ENCODE measurements at places on chromosomes 1 and 21.
A peak's percentile ranks its signal among the peaks of the same experiment; 100 is the strongest.

GRCh38 chr1:230857822-230858221 lies 10.5 kb downstream of the C1orf198 start:
- no peak for DNase-seq

DNA sequence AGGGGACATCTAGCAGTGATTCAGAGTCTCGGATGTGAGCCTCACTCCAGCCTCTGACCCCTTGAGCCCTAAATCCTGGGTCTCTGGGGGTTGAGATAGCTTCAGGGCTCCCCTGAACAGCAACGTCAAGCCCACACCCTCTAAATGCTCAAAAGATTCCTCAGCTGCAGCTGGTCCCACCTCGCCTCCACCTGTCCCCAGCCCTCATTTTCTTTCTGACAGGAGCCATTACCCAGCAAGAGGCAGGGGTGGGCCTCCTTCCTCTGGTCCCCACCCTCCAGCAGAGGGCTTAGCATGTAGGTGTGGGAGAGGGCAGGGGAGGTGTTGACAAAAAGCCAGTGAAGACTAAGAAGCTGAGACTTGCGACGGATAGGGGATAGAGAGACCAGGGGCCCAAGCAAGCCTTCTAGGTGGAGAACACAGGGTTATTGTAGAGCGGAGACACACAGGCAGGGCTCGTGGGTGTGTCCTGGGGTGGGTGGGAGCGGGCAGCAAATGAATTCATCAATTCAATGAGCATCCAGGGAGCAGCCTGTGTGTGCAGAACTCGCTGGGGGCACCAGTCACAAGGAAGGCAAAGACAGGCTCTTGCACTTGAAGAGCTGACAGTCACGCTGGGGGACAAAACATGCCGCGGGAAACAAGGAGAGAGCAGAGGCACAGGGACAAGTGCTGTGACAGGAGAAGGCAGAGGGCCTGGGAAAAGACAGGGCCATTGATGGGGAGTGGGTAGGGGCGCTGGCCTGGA lies 48.9 kb upstream of the GOLT1A start:
- DNase-seq = no peak

DNA sequence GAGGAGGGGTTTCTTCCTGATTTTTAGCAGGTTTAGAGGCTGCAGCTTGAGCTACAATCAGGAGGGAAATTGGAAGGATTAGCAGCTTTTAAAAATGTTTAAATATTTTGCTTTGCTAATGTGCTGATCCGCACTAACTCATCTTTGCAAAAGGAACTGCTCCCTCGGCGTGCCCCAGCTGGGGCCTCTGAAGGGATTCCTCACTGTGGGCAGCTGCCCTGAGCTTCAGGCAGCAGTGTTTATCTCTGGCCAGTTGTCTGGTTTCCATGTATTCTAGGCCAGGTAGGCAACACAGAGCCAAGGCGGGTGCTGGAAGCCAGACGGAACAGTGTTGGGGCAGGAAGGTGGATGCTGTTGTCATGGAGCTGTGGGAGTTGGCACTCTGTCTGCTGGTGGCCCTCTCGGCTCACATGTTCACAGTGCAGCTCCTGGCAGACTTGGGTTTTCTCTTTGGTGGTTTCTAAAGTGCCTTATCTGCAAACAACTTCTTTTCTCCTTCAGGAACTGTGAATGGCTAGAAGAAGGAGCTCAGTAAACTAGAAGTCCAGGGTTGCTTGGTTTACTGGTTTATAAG lies 18.9 kb downstream of the NECAP2 start:
- DNase-seq = no peak

DNA sequence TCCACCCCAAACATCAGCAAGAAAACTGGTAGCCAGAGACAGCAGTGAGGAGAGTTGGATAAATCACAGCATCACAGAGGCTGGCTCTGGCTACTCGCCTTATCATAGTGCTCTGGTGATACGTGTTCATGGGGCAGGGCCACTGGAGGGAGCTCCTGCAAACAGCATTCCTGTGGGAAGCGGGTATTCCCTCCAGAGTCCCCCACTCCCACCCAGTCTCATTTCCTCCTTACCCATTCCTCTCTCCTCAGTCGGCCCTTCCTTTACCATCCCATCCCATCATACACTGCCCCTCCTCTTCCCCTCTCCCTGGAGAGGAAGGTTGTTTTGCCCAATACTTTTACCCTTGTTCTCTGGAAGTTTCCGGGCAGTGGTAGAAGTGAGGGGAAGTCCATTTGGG lies 7.1 kb downstream of the NHLH2 start:
- no peak for DNase-seq

GRCh38 chr1:22804406-22804805 lies 93.8 kb downstream of the EPHB2 start:
- DNase-seq = no peak

GRCh38 chr1:85553416-85554335 lies 26.9 kb upstream of the CCN1 start:
- no peak for DNase-seq

- DNase-seq = peak; percentile 49
These were observed 640.6 kb downstream of the PTPRU start for GRCh38 chr1:29876902-29877301.

DNA sequence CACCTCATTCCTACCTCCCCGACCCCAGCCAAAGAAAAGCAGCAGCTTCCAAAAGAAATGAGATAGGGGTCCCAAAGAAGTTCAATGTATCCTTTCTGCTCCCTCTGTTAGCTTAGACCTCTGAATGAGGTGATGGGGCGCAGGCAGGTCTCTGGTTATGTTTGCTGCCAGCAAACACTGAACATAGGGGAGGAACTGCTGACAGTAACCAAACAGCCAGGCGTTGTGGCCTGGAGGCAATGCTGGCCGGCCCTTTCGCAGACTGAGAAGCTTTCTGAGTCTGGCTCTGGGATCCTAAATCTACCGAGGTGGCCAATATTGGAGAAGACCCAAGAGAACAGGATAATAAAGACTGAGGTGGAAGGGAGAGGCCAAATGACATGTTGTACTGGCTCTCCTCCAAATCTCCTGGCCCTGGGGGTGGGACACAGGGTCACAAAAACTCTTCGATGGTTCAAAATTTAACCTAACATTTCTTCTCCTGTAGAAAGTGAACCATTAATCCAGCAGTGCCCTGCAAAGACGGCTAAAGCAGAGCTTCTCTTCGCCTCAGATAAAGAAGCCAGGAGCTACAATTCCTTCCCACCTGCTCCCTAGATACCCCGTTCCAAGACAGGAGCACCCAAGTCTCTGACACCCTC lies 19.6 kb downstream of the SSR2 start:
- DNase-seq = no peak

DNA sequence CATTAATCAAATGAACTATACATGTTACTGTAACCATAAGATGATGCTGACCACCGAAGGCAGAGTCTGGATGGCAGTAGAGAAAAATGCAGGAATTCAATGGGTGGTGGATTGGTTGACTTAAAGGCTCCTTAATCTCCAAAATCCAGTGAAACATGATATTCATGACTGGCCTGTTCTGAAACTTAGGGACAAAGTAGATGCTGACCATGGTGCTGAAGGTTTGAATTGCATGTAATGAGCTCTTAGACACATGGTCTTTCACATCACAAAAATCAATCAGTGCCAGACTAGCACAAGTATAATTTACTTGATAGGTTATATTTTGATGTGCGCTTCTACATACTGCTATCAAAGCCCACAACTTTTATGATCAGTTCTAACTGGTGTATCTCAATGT lies 30.9 kb upstream of the NTMT2 start:
- DNase-seq = no peak

DNA sequence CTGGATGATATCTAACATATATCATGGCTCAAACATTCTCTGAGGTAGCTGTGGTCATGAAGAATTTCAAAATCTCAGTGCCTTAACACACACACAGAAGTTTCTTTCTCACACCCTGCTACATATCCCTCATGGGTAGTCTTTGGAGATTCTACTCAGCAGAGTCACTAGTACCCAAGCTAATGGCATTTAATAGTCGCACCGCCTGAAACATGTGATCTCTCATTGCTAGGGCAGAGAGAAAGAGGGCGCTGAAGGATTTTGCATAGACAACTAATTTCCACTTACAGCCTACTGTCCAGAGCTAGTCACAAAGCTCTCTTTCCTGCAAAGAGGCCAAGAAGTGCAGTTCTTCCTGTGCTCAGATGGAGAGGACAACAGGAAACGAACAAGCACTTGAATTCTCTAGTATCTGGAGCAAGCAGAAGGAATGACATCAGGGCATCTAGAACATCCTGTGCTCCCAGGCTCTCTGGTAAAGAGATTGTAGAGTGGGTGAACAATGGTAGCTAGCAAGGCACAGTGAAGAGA lies 183.4 kb upstream of the PTBP2 start:
- no peak for DNase-seq

GRCh38 chr1:155062151-155062686 lies 1.3 kb upstream of the EFNA4 start:
- no peak for DNase-seq

GRCh38 chr21:15449556-15449955 lies 280.2 kb upstream of the USP25 start:
- no peak for DNase-seq

GRCh38 chr1:241590719-241591118 lies 49.5 kb downstream of the CHML start:
- DNase-seq = no peak

DNA sequence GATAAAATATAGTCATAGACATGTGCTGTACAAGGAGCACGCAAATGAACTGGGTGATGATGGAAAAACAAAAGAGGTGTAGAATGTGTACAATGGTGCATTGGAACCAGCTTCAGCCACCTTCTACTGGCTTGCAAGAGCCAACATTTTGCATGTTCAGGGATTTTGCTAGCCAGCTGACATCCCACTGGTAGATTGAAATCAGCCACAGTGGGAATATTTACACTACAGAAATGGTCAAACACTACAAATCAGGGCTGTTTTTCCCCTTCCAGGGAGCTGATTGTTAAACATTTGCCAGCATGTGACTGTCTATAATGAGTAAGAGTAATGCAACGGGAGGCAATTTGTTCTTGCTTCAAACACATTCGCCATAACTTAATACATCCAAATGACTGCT lies 23.2 kb downstream of the PMVK start:
- no peak for DNase-seq

- no peak for DNase-seq
These were observed 122.4 kb downstream of the AKT3 start for GRCh38 chr1:243727503-243728203.

DNA sequence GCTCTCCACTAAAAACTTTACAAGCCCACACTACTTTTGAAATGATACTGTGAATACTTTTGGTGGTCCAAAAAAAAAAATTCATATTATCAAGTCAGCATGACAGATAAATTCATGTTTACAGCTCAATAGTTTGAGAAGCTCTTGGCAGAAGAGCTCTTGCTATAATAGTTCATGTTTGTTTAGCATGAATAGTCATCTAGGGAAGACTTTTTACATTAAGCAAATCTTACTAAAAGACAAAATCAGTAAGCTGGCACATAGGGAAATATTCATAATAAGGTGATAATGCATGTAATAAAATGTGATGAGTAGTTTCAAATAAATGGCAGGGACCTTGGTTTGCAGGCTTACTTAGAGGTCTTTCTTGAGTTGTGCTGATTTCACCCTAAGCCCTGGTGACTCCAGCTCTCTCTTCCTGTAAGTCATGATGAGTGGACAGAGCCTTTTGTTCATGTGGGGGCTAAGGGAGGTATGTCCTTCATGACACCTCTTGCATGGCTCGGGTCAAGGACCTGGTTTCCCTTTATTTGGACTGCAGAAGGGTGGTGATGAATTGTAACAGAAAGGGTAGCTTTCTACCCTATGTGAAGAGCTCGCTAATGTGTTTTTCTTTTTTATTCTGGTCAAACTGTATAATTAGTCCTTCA lies 166.7 kb downstream of the GABPA start:
- no peak for DNase-seq

- no peak for DNase-seq
These were observed 364 bp downstream of the GOLPH3L start for GRCh38 chr1:150696590-150696989.

DNA sequence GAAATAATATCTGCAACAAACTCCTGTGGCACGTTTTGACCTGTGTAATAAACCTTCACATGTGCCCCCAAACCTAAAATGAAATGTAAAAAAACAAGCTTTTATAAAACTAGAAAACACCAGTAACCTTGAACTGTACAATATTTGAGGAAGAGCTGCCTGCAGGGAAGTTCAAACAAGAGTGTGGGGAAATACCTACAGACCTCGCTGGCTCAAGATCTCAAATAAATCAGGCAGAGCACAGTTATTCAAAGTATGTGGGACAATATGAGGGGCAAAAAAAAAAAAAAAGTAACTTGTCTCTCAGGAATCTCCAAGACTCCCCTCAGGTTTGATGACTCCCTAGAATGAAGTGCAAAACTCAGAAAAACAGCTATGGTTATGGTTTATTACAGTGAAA lies 37.9 kb upstream of the PPIH start:
- no peak for DNase-seq

GRCh38 chr1:113388621-113389358 lies 1.5 kb upstream of the MAGI3 start:
- DNase-seq = no peak

DNA sequence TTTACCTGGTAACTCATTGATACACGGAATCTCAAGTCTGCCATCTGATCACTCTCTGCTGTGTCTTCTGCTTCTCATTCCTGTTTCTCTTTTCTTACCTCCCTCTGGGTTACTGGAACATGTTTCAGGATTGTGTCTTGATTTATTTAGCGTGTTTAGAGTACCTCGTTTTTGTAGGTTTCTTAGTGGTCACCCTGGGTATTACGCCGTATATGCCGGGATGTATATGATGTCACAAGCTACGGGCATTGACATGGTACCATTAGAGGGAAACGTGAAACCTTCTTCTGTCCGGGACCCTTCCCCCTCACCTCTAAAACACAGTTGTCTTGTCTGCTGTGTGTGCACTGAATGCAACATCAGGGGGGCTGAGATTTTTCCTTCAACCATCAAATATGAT lies 2.8 kb downstream of the ACTRT2 start:
- no peak for DNase-seq

- no peak for DNase-seq
These were observed 9.8 kb downstream of the MIXL1 start for GRCh38 chr1:226233293-226233692.

DNA sequence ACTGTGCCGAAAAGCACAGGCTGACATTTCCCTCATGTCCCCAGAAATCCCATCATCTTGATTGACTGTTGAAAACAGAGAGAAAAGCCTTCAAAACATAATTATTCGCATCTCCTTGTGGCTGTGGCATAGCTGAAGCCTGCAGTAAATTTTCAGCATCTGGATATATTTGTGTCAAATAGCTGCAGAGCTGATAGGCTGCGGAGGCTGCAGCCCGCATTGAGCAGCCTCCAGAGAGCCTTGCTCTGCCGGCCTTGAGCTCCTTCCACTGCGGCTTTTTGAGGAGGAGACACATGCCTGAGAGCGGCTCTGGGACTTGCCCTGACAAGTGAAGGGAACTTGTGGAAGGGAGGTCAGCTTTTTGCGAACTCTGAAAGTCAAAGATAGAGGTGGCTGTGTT lies 144.7 kb downstream of the RYR2 start:
- DNase-seq = no peak

GRCh38 chr1:65063025-65063424 lies 85.0 kb upstream of the AK4 start:
- no peak for DNase-seq

DNA sequence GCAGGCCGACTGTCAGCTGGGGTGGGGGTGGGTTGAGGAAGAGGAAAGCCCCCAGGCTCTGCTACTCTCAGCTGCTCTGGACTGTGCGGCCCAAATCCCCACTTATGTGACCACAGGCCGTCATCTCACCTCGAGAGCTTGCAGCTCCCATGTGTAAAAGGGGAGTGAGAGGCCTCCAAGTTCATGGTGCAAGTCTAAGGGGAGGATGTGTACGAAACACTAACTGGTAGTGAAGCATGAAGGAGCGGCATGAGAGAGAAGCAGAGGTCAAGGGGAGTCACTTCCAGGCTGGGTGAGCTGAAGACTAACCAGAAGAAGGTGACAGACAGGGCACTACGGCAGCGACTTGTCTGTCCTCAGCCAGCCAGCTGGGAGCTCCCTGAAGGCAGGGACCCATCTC lies 43.8 kb downstream of the GLIS1 start:
- no peak for DNase-seq

- DNase-seq = no peak
These were observed 190.4 kb upstream of the KCTD3 start for GRCh38 chr1:215376544-215377264.
